ENCODE measurements at places on chromosomes 6 and 20.

DNA sequence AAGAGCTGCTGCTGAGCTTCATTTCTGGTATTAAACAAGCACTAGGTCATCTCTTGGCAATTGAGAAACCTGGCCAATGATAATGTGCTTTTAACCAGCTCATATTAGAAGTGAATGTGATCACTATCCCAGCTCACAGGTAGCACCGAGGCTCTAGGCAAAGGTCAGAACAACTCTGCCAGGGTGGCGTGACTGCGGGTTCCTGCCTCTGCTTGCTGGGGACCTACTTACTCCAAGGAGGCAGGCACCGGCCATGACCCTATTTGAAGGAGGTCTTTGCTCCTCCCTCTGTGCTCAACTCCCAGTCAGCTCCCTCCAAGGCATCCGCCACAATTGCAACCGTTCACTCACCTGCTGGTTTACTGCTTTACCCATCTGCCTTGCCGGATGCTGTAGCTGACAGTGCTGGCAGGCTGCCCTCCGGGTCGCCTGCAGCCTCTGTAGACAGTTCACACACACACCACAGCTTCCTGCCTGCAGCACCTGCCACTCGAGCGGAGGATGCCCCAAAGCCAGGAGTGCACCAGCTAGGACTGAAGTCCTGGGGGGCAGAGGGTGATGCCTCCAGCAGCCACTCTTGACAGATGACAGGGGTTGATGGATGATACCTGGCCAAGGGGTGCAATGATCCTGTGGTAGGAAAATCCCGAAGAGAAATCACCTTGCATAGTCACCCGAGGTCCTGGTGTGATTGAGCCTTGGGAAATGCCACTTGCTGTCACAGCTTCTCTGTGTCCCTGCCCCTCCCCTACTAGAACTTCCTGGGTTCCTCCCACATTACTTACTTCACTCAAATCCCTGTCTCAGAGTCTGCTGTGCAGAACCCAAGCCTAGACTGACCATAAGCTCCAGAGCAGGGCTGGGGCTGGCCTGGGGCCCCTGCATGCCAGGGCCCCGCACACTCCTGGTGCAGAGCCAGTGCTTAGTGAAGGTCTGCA lies 8.8 kb upstream of the VSX1 start:
- DNase-seq = peak; percentile 75

DNA sequence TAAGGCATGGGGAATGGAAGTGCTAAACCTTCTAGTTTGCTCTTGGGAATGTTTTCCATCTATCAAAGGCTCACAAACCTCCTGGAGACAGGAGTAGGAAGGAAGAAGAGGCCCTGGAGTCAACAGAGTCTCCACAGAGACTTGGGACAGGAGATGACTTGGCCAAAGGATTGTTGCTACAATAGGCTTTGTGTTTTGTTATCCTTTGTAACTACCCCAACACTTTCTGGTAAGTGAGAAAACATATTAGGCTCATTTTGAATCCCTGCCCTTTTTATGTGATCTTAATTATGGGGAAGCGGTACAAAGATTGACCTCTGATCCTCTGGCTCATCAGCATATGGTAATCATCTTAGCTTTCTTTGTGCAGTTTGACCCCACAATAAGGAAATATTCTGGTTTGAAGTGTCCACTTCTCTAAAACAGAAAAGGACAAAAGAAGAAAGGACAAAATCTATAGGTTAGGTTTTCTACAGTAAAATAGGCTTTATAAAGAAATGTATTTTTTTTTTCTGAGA lies 24.1 kb upstream of the GTF3C6 start:
- DNase-seq = no peak

GRCh38 chr20:38221119-38221589 lies 39.4 kb downstream of the KIAA1755 start:
- peak; percentile 53 for DNase-seq

GRCh38 chr20:1879369-1879768 lies 15.8 kb upstream of the SIRPA start:
- no peak for DNase-seq

- no peak for DNase-seq
Measured at GRCh38 chr6:44030812-44031454, 96.3 kb downstream of the MRPL14 start.

DNA sequence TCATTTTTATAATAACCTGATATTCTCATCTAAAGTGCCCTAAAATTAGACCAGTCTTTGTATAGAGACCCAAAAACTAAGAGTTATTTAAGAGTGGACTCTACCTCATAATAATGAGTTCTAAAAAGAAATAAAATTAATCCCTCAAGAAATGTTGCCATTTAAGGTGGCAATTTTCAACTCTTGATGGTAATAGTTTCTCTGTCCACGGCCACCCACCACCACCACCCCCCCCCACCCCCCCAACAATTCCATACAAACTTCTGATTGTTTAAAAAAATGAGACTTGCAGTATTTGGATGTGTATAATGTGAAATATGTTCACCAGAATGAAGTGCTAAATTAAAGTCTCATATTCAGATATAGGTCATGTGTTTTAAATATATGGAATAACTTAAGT lies 2.4 kb downstream of the MAP7 start:
- no peak for DNase-seq

DNA sequence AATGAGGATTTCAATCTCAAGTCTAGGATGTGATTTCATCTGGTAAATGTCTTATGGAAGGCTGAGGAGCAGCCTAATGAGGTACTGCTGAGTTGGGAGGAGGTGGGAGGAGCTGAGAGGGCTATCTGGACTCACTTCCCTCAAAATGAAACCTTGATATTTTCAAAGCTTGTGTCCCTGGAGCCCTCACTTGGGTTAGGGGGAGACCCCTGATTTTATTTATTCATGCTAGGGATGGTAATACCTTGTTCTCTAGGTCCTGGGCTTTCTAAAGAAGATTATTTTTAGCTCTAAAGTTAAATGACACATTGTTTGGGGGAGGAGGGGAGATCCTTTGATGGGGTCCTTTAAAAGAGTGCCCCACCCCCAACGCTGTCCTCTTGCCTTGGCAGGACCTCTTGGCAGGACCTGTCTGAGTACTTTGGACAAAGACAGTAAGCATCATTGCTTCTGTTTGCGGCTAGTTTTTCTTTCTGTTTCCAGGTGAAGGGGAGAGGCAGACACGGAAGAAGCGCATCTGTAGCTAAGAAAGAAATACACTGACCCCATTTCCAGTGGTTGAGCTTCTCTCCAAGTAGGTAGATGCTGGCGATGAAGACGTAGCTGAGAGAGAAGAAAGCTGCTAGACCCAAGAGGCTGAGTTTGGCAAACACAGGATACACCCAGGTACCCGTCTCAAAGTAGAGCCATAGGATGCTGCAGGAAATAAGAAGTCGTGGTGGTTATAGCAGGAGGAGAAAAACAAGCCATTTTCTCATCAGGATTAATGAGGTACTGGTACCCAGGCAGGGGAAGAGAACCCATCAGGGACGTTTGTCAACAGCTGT lies 55.6 kb downstream of the ADTRP start:
- DNase-seq = peak; percentile 9

GRCh38 chr6:46901882-46902314 lies 19.8 kb downstream of the ADGRF5 start:
- DNase-seq = no peak

GRCh38 chr6:135094403-135094821 lies 39.8 kb upstream of the HBS1L start:
- peak; percentile 85 for DNase-seq

DNA sequence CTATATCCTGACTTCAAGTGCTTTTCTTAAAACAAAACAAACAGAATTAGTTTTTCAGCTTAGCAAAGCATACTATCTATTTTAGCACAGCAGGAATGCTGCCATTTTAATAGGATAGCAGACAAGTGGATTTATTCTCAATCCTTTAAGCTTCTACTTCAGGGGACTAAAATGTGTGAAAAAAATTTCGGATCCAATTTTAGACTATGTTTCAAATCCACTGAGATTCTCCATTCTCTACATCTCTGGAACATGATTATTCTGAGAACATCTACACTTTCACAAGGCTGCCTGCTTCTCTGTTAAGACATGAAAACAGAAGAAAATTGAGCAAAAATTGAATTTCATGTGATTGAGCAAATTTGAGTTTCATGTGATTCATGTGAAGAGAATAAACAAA lies 1321.3 kb downstream of the HACE1 start:
- DNase-seq = no peak

Measured in CD4-positive, alpha-beta T cell treated with Interleukin-2 at 100 ng/mL for 4 hours (primary cell).